ENCODE measurements at places on chromosomes 1 and 21.

- no peak for DNase-seq
These were observed 1.8 kb upstream of the CYB5R1 start for GRCh38 chr1:202968895-202969295.

DNA sequence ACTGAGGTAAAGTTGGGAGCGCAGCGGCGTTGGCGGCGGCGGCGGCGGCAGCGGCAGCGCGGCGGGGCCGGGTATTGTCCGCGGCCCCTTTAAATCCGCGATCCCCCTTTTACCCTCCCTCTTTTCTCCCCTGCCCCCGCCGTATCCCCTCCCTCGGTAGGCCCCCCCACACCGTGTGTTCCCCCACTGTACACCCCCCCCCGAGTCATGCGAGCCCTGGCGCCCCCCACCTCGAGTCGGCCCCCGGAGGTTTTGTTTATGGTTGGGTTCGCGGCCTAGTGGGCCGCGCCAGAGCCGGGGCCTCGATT lies 169 bp downstream of the UBAP2L start:
- DNase-seq: no peak

DNA sequence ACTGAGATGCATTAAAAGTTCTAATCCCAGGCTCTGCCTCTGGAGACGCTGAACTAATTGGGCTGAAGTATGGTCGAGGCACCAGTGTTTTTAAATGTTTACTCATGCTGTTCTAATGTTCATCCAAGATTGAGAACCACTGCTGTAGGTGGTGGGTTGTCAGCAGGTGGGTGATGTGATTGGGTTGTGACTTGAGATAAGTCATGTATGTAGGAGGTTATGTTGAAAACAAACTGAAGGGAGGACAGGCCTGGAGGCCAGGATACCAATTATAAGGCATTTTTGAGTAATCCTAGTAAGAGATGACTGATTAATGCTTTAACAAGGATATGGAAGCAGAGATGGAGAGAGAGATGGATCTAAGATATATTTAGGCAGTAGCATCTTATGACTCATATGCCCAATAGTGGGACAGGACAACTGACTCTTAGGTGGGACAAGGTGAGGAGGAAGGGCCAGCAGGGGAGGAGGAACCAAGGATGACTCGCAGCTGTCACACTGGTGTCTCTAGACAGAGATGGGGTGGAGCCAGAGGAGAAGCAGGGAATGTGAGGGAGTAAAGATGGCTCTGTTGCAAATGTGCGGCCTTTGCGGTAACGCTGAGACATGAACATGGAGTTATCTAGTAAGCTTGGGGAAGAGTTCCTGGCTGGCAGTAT lies 29.3 kb downstream of the RAB4A start:
- DNase-seq: no peak

DNA sequence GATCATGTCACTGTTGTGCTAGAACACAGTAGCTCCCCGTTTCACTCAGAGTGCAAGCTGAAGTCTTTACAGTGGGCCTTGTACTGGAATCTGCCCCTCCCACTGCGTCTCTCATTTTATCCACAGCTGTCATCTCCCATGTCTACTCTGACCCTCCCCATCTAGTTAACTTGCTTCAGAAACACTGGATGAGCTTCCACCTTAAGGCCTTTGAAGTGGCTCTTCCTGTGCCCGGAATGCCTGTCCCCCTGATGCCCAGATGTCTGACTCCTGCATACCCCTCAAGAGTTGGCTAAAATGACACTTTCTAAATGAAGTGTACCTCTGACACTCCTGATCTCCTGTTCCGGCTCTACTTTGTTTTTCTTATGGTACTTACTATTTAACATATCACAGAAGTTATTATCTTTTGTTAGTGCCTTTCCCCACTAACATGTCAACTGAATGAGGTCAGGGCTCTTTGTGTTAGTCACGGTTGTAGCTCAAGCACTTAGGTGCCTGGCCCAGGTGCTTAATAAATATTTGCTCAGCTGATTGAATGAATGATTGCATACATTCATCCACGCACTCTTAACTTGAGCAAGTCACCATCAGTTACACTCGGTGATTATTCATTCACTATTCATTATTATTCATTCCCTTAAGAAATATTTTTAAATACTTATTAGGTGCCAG lies 13.3 kb downstream of the ARV1 start:
- no peak for DNase-seq

DNA sequence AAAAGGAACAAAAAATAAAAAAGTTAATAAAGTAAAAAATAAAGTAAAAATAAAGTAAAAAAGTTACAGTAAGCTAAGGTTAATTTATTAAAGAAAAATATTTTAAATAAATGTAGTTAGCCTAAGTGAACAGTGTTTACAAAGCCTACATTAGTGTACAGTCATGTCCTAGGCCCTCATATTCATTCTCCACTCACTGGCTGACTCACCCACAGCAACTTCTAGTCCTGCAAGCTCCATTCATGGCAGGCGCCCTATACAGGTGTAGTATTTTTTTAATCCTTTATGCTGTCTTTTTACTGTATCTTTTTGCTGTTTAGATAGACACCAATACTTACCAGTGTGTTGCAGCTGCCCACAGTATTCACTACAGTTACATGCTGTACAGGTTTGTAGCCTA lies 12.4 kb downstream of the ADAR start:
- no peak for DNase-seq

GRCh38 chr21:28068455-28069358 lies 924.0 kb downstream of the LTN1 start:
- DNase-seq: no peak

DNA sequence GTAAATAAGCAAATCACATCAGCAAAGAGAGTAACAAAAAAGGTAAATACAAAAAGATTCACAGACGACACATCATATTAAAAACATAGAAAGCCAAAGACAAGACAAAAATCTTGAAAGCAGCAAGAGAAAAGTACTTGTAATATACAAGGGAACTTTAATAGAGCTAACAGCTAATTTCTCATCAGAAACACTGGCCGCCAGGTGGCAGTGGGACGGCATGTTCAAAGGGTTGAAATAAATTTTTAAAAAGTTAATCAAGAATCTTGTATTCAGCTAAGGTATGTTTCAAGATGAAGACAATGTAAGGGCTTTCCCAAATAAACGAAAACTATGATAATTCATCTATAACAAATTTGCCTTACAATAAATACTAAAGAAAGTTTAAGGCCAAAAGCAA lies 358.1 kb downstream of the LRRIQ3 start:
- no peak for DNase-seq

GRCh38 chr1:84985365-84985764 lies 11.5 kb downstream of the MCOLN2 start:
- DNase-seq: no peak

GRCh38 chr1:103327054-103327719 lies 198.3 kb upstream of the RNPC3 start:
- no peak for DNase-seq

- DNase-seq: no peak
These were observed 163.9 kb downstream of the AKT3 start for GRCh38 chr1:243686159-243686558.

GRCh38 chr1:107786203-107786845 lies 178.7 kb downstream of the VAV3 start:
- no peak for DNase-seq

Data from DMS 273 treated with DMSO at 0.1 percent for 48 hours (cell line).